ENCODE measurements at places on chromosomes 6 and 20.

- H3K4me3 ChIP-seq: peak overlapping the region; percentile 33
- H3K27me3 ChIP-seq: no peaks in the 10 kb centered on the region
- no peak overlapping the region for H3K27ac ChIP-seq
- peaks cover 8% of the 10 kb centered on the region for H3K4me1 ChIP-seq
Measured at GRCh38 chr6:154247119-154247861, 109.3 kb downstream of the IPCEF1 start.

- no peaks in the 10 kb centered on the region for H3K36me3 ChIP-seq
- no peak for DNase-seq
- H3K27ac ChIP-seq: no peak overlapping the region
- H3K4me3 ChIP-seq: no peak overlapping the region
- H3K4me1 ChIP-seq: no peaks in the 10 kb centered on the region
Measured at GRCh38 chr6:12126051-12126450, 113.9 kb downstream of the HIVEP1 start.

- H3K36me3 ChIP-seq: no peaks in the 10 kb centered on the region
- no peak overlapping the region for H3K4me3 ChIP-seq
- no peak overlapping the region for H3K27ac ChIP-seq
- peaks cover 47% of the 10 kb centered on the region for H3K4me1 ChIP-seq
- DNase-seq: peak; percentile 51
- H3K27me3 ChIP-seq: no peaks in the 10 kb centered on the region
Measured at GRCh38 chr6:12344961-12345693, 55.0 kb downstream of the EDN1 start.

- H3K27me3 ChIP-seq: no peaks in the 10 kb centered on the region
- no peaks in the 10 kb centered on the region for H3K4me1 ChIP-seq
- DNase-seq: no peak
- H3K4me3 ChIP-seq: no peak overlapping the region
- H3K27ac ChIP-seq: no peak overlapping the region
- H3K36me3 ChIP-seq: no peaks in the 10 kb centered on the region
Measured at GRCh38 chr20:22429175-22430153, 154.9 kb downstream of the FOXA2 start.

GRCh38 chr6:85580118-85580877 is 13.4 kb downstream of the SNX14 start:
- H3K4me1 ChIP-seq: peaks cover 26% of the 10 kb centered on the region
- no peaks in the 10 kb centered on the region for H3K36me3 ChIP-seq
- H3K27ac ChIP-seq: peak overlapping the region; percentile 63
- no peaks in the 10 kb centered on the region for H3K27me3 ChIP-seq

DNA sequence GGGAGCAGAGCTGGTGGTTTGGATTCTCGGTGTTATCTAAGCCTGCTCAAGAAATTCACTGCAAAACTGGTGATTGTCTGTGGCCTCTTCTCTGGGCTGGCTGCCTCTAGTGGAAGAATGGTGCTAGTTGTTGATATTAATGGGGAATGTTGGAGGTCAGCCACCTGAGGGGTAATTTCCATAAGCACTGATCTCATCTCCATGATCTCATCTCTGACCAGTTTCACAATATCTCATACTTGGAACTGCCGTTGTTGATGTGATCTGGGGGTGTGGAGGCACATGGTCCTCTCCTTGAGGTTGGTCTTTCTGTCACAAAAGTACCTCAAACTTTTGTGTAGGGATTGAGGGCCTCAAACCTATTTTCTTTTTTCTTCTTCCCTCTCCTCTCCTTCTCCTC is 102.6 kb downstream of the CD109 start:
- no peak overlapping the region for H3K27ac ChIP-seq
- no peak overlapping the region for H3K4me3 ChIP-seq
- peaks cover 4% of the 10 kb centered on the region for H3K4me1 ChIP-seq
- no peaks in the 10 kb centered on the region for H3K36me3 ChIP-seq

GRCh38 chr6:153231048-153231646 is 100.1 kb upstream of the RGS17 start:
- H3K4me1 ChIP-seq: no peaks in the 10 kb centered on the region
- H3K27me3 ChIP-seq: no peaks in the 10 kb centered on the region
- no peak overlapping the region for H3K27ac ChIP-seq
- no peaks in the 10 kb centered on the region for H3K36me3 ChIP-seq
- DNase-seq: peak; percentile 66

- no peak overlapping the region for H3K4me3 ChIP-seq
- no peaks in the 10 kb centered on the region for H3K36me3 ChIP-seq
- H3K4me1 ChIP-seq: peaks cover 8% of the 10 kb centered on the region
Measured at GRCh38 chr6:20182926-20183521, 29.2 kb downstream of the MBOAT1 start.

DNA sequence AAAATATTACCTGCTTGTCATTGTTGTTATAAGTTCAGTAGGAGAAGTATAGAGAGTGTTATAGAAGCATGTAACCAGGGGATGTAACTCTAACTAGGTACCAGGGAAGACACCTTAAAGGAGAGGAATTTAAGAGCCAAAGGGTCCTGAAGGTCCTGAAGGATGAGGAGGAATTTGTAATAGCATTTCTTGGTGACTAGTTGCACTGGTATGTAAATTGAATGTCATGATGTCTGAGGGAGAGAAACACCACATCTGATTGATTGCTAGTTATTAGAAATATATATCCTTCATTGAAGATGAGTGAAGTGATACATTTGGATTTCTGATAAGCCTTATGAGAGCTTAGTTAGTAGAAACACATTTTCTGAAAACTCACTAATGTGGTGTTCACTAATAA is 643.8 kb downstream of the RFPL4B start:
- no peaks in the 10 kb centered on the region for H3K36me3 ChIP-seq
- H3K4me1 ChIP-seq: no peaks in the 10 kb centered on the region
- H3K27me3 ChIP-seq: no peaks in the 10 kb centered on the region

DNA sequence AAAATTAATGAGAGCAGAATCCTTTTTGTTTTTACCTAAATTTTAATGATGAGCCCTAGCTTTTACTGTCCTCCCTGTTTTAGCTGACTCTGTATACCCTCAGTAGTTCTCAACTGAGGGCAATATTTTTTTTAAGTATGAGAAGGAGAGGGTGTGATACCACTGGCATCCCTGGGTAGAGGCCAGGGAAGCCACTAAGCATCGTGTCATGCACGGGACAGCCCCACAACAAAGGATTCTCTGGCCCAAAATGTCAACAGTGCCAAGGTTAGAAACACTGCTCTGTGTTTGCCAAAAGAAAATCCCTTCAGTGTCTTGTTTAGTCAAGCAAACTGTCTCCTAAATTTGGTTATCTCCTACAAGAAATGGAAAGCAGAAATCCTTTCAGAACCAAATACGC is 210.4 kb downstream of the KCNQ5 start:
- H3K36me3 ChIP-seq: no peaks in the 10 kb centered on the region
- DNase-seq: no peak
- no peak overlapping the region for H3K4me3 ChIP-seq
- no peak overlapping the region for H3K27ac ChIP-seq
- H3K27me3 ChIP-seq: no peaks in the 10 kb centered on the region
- no peaks in the 10 kb centered on the region for H3K4me1 ChIP-seq
